PC-9 (cell line): ENCODE measurements at places on chromosomes 6 and 20. TPM values are rescaled to one million over a fixed set of nuclear protein-coding genes. Genes with fewer than 3 reads are reported as not detected.

The LRRN4 gene
- total RNA-seq, result 0.23 and 0.72 TPM in 2 replicates

The LY6G6F gene
- total RNA-seq, result not detected in 2 replicates

The TREM2 gene
- not detected in 2 replicates for total RNA-seq

The LPA gene
- not detected in 2 replicates for total RNA-seq

The KHDC1L gene
- 1.1 TPM in 1 of 2 replicates, not detected in the other for total RNA-seq

The ZSCAN9 gene
- 19.2 and 20.4 TPM in 2 replicates for total RNA-seq

The TRMT6 gene
- total RNA-seq, result 12.2 and 16.2 TPM in 2 replicates

The KIF16B gene
- 15.1 and 17.6 TPM in 2 replicates for total RNA-seq

The TINAG gene
- not detected in 2 replicates for total RNA-seq

The SRMS gene
- 1.2 TPM in 2 replicates for total RNA-seq

The GGTLC1 gene
- total RNA-seq, result 0.43 and 0.63 TPM in 2 replicates

The CAP2 gene
- 10.0 and 12.0 TPM in 2 replicates for total RNA-seq

The SLC2A10 gene
- 28.6 and 33.6 TPM in 2 replicates for total RNA-seq

The C6orf141 gene
- total RNA-seq, result 12.3 and 21.9 TPM in 2 replicates

The ROS1 gene
- not detected in 2 replicates for total RNA-seq

The LRRC73 gene
- total RNA-seq, result 0.55 and 1.5 TPM in 2 replicates

The CGAS gene
- total RNA-seq, result 25.5 and 26.1 TPM in 2 replicates

The PSMG4 gene
- total RNA-seq, result 33.8 and 47.6 TPM in 2 replicates

The MYLK4 gene
- 1.1 and 1.6 TPM in 2 replicates for total RNA-seq

The PTGIS gene
- total RNA-seq, result 26.9 and 30.3 TPM in 2 replicates

The RIPPLY2 gene
- not detected in 2 replicates for total RNA-seq

The SLC17A3 gene
- total RNA-seq, result not detected in 2 replicates

The IMPG1 gene
- not detected in 2 replicates for total RNA-seq

The MUC21 gene
- total RNA-seq, result 0.13 TPM in 1 of 2 replicates, not detected in the other
